ENCODE measurements at places on chromosomes 1 and 21. TPM values are rescaled to one million over a fixed set of nuclear protein-coding genes. Genes with fewer than 3 reads are reported as not detected.

GRCh38 chr1:209048941-209049669, 534.4 kb upstream of the CAMK1G start:
- peaks cover 15% of the 10 kb centered on the region for H3K4me1 ChIP-seq
- no peak overlapping the region for H3K27ac ChIP-seq
- no peak overlapping the region for H3K4me3 ChIP-seq
- no peak for DNase-seq

DNA sequence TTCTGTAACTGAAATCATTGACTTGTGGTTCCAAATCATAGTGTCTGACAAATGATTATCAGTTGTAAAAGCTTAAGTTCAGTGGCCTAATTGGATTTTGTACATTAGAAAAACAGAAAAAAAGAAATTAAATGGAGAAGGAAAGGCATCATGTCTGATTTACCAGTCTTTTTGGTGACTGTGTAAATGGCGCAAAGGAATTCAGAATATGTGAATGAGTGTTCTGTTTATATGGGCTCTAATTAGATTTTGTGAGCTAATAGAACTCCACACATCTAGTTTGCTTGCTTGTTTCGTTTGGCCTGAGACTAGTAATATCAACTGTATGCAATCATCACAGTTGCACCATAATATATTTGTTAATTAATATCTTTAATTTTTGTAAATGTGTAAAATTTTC, 151.7 kb downstream of the PLA2G4A start:
- no peak overlapping the region for H3K27ac ChIP-seq
- DNase-seq: no peak
- H3K27me3 ChIP-seq: no peaks in the 10 kb centered on the region
- H3K4me1 ChIP-seq: no peaks in the 10 kb centered on the region

DNA sequence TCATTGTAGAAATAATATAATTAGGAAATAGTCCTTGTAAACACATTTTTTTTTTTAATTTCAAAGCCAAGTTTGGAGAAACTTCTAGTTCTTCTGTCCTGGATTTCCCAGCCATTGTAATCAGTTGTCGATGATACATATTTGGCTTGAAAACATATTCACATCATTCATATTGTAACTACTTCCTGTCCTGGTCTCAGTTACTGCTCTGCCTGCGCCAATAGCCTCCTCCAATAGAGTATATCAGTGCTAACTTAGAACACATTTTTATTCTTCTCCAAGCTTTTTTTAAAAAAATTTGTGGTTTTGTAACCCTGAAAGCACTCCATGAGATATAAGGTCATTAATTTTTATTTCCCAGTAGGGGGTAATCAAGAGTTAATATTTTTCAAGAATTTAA, 46.1 kb upstream of the FMO2 start:
- no peak overlapping the region for H3K4me3 ChIP-seq
- H3K27me3 ChIP-seq: no peaks in the 10 kb centered on the region
- no peak for DNase-seq
- H3K27ac ChIP-seq: peak overlapping the region; percentile 17
- peaks cover 26% of the 10 kb centered on the region for H3K4me1 ChIP-seq

DNA sequence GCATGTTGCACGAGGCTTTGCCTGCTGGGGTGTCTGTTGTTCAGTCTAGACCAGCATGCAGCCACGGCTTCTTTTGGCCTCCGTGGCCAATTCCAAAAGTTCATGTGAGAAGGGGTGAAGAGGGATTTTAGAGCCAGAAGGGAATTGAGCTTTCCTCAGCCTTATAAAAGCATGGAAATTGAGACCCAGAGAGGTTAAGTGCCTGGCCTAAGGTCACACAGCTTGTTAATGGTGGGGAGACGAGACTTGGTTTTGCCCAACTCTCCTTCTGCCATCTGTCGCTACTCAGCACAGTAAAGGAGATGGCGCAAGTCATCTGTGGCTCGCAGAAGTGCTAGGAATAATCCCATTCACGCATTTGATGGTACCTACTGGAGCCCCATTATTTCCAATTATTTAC, 25.7 kb downstream of the ZBTB18 start:
- no peak overlapping the region for H3K4me3 ChIP-seq
- H3K27me3 ChIP-seq: no peaks in the 10 kb centered on the region
- H3K4me1 ChIP-seq: no peaks in the 10 kb centered on the region
- no peaks in the 10 kb centered on the region for H3K36me3 ChIP-seq
- no peak overlapping the region for H3K27ac ChIP-seq

DNA sequence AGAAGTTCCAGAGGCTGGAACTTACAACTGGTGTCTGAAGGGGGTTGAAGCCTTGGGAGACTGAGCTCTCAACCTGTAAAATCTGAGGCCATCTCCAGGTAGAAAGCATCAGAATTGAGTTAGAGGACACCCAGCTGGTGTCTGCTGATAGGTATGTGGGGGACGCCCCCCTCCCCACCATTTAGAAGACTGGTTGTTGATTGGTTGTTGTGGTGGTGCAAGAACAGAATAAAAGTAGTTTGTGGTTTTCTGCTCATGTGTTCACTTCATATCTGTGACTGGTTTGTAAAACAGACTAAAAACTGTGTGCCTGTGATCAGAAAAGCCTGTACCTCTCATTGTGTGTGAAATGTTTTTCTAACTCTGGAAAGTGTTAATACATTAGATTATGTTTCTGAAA, 33.2 kb upstream of the PDE4B start:
- no peak overlapping the region for H3K27ac ChIP-seq
- no peaks in the 10 kb centered on the region for H3K4me1 ChIP-seq
- no peaks in the 10 kb centered on the region for H3K36me3 ChIP-seq
- H3K4me3 ChIP-seq: no peak overlapping the region

GRCh38 chr21:14827468-14827867, 237.3 kb downstream of the NRIP1 start:
- H3K4me3 ChIP-seq: no peak overlapping the region
- no peaks in the 10 kb centered on the region for H3K4me1 ChIP-seq
- H3K27ac ChIP-seq: no peak overlapping the region

GRCh38 chr1:54953846-54954245, 26.6 kb upstream of the TMEM61 start:
- H3K4me1 ChIP-seq: no peaks in the 10 kb centered on the region
- H3K27me3 ChIP-seq: no peaks in the 10 kb centered on the region

- H3K27me3 ChIP-seq: no peaks in the 10 kb centered on the region
- no peak for DNase-seq
- H3K27ac ChIP-seq: no peak overlapping the region
- no peaks in the 10 kb centered on the region for H3K4me1 ChIP-seq
Measured at GRCh38 chr1:62221171-62221570, 26.5 kb downstream of the L1TD1 start.

GRCh38 chr21:44012474-44013379, 618 bp downstream of the TRAPPC10 start:
- H3K4me3 ChIP-seq: peak overlapping the region; percentile 91
- H3K4me1 ChIP-seq: peaks cover 15% of the 10 kb centered on the region
- H3K27me3 ChIP-seq: no peaks in the 10 kb centered on the region
- no peaks in the 10 kb centered on the region for H3K36me3 ChIP-seq
- DNase-seq: peak; percentile 53

DNA sequence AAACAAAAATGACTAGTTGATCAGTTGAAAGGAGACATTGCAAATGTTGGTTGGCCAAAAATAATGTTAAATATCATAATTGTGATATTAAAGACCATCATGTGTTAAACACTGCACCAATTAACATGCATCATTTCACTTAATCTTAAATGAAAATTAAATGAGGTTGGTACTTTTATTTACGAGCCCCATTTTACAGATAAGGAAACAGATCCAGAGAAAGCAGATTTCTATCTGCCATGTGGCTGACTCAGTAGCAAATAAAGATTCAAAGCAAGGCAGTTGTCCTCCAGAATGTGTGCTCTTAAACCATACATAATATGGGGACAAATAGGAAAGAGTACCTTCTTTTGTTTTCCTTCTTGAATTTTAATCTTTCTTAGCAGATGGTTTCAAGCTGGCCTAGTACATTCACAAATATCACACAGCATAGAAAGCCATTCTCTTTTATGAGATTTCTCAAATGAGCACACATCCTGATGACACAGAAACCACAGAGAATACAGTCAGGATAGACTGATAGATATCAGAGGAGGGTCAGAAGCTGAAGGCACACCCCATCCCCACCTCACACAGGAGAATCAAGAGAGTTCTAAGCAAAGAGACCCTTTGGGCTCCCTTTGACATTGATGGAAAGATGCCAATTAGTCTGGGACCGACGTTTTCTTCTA, 647.9 kb upstream of the CAMK1G start:
- H3K27ac ChIP-seq: no peak overlapping the region
- no peak overlapping the region for H3K4me3 ChIP-seq
- H3K4me1 ChIP-seq: no peaks in the 10 kb centered on the region
- no peak for DNase-seq
- H3K27me3 ChIP-seq: no peaks in the 10 kb centered on the region

BTBD19 gene
- total RNA-seq: 11.0 TPM

CFAP141 gene
- not detected for total RNA-seq

MPL gene
- total RNA-seq: 0.22 TPM
